ENCODE measurements at places on chromosomes 12 and 14.

- DNase-seq, result no peak
Measured at GRCh38 chr12:56190695-56191155, 1.4 kb upstream of the SMARCC2 start.

DNA sequence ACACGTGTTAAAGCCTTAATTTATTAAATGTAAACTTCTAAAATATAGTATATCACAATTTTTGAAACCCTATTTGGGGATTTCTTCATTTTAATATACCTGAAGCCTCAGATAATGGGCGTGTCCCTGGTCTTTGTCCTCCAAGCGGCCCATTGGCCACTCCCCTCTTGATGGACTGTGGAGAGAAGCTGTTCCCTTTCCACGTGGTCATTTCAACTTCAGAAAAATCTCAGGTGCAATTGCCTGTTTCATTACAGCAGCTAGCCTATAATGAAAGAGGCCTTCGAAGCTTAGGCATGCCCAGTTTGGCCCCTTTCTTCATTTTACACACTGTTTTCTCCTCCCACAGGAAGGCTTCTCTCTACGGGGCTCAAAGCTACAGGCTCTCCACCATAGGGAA, 131.4 kb upstream of the ARHGAP5 start:
- no peak for DNase-seq

DNA sequence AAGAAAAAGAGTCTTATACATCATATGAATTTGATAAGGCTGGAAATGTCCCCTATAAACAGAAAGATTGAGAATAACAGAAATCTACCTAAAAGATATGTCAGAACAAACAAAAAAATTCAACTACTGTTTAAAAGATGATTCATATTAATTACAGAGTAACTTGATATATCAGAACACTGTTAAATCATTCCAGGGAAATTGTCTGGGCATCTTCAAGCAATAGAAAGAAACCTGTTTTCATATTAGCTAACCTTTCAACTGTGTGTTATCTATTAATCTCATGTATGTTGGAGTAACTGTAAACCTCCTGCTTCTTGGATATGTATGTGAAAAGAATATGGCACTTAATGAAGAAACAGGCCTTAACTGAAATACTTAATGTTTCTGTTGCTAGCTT, 96.7 kb downstream of the NUBPL start:
- no peak for DNase-seq

- peak; percentile 24 for DNase-seq
Measured at GRCh38 chr12:54723379-54724256, 75.5 kb upstream of the DCD start.

DNA sequence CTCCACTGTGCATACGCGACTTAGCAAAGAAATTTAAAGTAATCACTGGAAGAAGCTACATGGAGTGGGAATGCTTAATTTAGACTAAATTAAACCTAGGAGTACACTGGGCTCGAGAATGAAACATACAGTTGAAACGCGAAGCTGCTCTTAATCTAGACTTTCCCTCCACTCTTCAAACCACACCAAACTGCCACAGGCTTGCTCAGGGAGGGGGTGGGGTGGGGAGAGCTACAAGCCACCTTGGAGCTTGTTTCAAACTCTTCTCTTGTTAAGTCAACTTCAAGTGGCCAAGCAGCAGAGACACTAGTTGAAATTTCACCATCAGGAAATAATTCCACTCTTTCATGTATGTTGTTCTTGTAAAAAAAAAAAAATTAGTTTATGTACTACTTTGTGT, 69.9 kb downstream of the SLC38A1 start:
- DNase-seq, result no peak

- DNase-seq, result no peak
Measured at GRCh38 chr12:26954027-26954426, 15.8 kb downstream of the FGFR1OP2 start.

- DNase-seq, result no peak
Measured at GRCh38 chr12:124870515-124870914, 6.9 kb upstream of the SCARB1 start.

DNA sequence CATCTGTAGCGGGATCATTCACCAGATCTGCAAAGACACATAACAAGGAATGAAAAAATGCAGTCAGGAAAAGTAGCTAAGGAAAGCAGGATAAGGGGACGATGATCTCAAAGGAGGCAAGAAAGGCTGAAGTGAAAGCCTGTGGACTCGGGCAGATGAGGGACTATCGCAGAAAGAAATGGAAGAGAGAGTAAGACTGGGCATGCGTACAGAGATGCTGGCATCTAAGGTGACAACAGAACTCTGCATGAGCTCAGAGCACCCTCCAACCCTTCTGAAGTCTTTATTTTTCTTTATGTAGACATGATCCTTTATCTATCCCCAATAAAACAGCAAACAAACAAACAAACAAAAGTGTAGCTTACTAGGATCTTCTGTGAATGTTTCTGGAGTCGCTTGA, 7.2 kb downstream of the MFAP5 start:
- DNase-seq, result no peak

- no peak for DNase-seq
Measured at GRCh38 chr12:47710278-47710677, 4.4 kb upstream of the RPAP3 start.

DNA sequence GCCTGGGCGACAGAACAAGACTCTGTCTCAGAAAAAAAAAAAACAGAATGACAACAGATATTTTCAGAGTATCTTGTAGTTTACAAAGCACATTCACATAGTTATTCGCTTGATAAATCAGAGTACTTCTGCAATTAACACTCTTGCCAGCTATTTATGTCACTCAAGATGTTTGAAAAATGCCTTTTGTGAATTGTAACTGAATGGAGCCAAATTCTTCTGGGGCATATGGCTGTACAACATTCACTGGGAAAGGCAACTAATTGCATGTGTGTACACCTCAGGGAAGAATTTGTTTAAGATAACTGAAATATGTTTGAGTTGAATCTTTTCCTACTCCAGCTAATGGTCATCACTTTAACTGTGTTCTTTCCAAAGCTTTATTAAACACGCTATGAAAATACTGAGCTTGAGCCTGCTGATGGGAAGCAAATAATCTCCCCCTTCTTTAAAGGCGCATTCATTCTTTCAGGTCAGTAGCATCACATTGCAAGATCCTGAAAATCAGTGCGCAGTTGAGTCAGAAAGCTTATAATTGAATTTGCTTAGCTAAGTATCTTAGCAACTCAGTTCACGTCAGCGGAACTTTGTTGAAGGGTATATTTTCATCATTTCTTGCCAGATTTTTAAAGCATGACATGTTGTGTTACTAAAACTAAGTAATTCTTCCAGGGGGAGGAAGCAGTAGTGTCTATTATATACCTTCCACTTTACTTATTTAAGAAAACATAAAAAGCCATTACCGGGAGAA, 66.6 kb downstream of the SINHCAF start:
- DNase-seq, result no peak
